ENCODE measurements at places on chromosomes 6 and 20. TPM values are rescaled to one million over a fixed set of nuclear protein-coding genes. Genes with fewer than 3 reads are reported as not detected.

MYL9 gene
- 0.33 TPM for total RNA-seq

BTNL2 gene
- total RNA-seq = not detected

MRPS26 gene
- total RNA-seq = 123 TPM

GPR6 gene
- not detected for total RNA-seq

CHRNA4 gene
- total RNA-seq = not detected

BEND3 gene
- total RNA-seq = 12.9 TPM

L3MBTL1 gene
- 8.8 TPM for total RNA-seq

USP49 gene
- total RNA-seq = 6.3 TPM

LAMA2 gene
- 0.64 TPM for total RNA-seq

PAX1 gene
- not detected for total RNA-seq

CFB gene
- not detected for total RNA-seq

GRCh38 chr6:1418471-1419191 lies 29.3 kb downstream of the FOXF2 start:
- peaks cover 12% of the 10 kb centered on the region for H3K27me3 ChIP-seq
- H3K36me3 ChIP-seq = no peaks in the 10 kb centered on the region
- no peak for DNase-seq
- H3K27ac ChIP-seq = no peak overlapping the region
- no peak overlapping the region for H3K4me3 ChIP-seq

- no peak overlapping the region for H3K4me3 ChIP-seq
- peaks cover 16% of the 10 kb centered on the region for H3K27me3 ChIP-seq
- H3K4me1 ChIP-seq = no peaks in the 10 kb centered on the region
These were observed 21.8 kb downstream of the LRP11 start for GRCh38 chr6:149842331-149842730.

- no peaks in the 10 kb centered on the region for H3K36me3 ChIP-seq
- no peak for DNase-seq
- H3K27ac ChIP-seq = no peak overlapping the region
- H3K4me1 ChIP-seq = no peaks in the 10 kb centered on the region
- no peaks in the 10 kb centered on the region for H3K27me3 ChIP-seq
These were observed 751.4 kb upstream of the DEFB115 start for GRCh38 chr20:30506100-30506499.

DNA sequence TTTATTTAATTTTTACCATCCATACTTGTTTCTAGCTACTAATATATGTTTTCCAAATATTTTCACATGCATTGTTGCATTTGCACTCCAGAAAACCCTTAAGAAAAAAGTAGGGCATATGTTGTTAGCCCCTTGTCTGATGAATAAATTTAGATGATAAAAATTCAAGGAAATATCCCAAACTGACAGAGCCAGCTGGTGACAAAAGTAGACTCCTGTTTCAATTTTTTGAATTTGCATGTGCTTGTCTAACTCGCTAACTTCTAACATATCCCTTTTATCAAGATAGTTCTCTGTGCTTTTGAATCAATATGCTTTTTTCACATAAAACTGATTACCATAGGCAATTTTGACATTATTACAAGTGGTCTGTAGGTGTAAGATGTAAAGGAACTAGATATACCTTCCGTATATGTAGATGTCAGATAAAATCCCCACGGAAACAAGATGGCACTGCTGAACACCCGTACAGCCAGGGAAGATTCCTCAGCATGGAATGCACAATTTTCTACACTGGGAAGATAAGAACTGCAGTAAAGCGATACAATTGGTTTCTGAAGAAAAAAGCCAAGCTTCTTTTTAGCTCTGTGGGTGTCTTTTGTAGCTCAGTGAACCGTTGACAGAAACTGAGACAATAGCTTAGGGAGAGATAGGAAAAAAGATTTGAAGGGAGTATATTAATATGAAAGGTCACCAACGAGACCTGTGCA lies 437.6 kb upstream of the RNF217 start:
- DNase-seq = no peak
- no peaks in the 10 kb centered on the region for H3K27me3 ChIP-seq
- no peak overlapping the region for H3K4me3 ChIP-seq
- no peaks in the 10 kb centered on the region for H3K36me3 ChIP-seq

GRCh38 chr20:45354423-45355208 lies 6.4 kb upstream of the SDC4 start:
- H3K4me1 ChIP-seq = peaks cover 59% of the 10 kb centered on the region
- H3K36me3 ChIP-seq = no peaks in the 10 kb centered on the region
- H3K27me3 ChIP-seq = no peaks in the 10 kb centered on the region
- peak overlapping the region; percentile 96 for H3K27ac ChIP-seq

GRCh38 chr6:135018941-135019340 lies 35.7 kb downstream of the HBS1L start:
- H3K27me3 ChIP-seq = no peaks in the 10 kb centered on the region
- H3K4me1 ChIP-seq = peaks cover 43% of the 10 kb centered on the region
- H3K27ac ChIP-seq = no peak overlapping the region
- DNase-seq = no peak

GRCh38 chr6:87029711-87030314 lies 65.1 kb downstream of the CGA start:
- no peaks in the 10 kb centered on the region for H3K4me1 ChIP-seq
- H3K4me3 ChIP-seq = no peak overlapping the region
- no peaks in the 10 kb centered on the region for H3K36me3 ChIP-seq
- H3K27ac ChIP-seq = no peak overlapping the region
- no peaks in the 10 kb centered on the region for H3K27me3 ChIP-seq

- no peak for DNase-seq
- no peak overlapping the region for H3K4me3 ChIP-seq
- no peak overlapping the region for H3K27ac ChIP-seq
- H3K36me3 ChIP-seq = no peaks in the 10 kb centered on the region
- H3K4me1 ChIP-seq = peaks cover 12% of the 10 kb centered on the region
These were observed 12.6 kb upstream of the SLC17A5 start for GRCh38 chr6:73666393-73666792.

DNA sequence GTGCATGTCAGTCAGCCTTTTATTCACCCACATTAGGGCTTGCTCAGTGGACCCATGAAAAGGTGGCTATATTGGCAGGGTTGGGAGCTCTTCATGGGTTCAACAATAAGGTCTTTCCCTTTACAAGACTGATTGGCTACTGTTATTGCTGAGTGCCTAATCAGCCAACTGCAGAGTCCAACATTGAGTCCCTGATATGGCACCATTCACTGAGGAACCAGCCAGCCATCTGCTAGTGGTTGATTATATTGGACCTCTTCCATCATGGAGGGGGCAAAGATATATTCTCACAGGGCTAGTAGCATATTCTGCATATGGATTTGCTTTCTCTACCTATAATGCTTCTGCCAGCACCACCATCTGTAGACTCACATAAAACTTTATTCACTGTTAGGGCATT lies 69.9 kb downstream of the CDKAL1 start:
- peaks cover 9% of the 10 kb centered on the region for H3K4me1 ChIP-seq
- H3K27me3 ChIP-seq = no peaks in the 10 kb centered on the region
- no peak overlapping the region for H3K27ac ChIP-seq
- peaks cover 11% of the 10 kb centered on the region for H3K36me3 ChIP-seq
- no peak for DNase-seq

DNA sequence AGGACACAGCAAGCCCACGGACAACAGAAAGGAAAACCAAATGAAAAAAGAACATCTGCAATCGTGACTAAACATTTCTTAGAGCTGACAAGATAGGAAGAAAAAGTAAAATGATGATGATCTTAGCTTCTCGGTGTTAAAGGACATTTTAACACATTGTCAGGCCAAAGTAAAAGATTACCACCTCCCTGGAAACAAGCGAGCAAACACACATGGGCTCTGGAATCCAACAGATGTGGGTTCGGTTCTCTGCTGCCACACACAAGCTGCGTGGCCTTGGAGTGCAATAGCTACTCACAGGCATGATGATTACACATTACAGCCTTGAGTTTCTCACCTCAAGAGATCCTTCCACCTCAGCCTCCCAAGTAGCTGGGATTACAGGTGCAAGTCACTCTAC lies 7.5 kb upstream of the AAR2 start:
- H3K4me1 ChIP-seq = peaks cover 14% of the 10 kb centered on the region
- H3K27me3 ChIP-seq = peaks cover 12% of the 10 kb centered on the region
- no peaks in the 10 kb centered on the region for H3K36me3 ChIP-seq

GRCh38 chr6:143128681-143129015 lies 68.0 kb downstream of the AIG1 start:
- peaks cover 2% of the 10 kb centered on the region for H3K36me3 ChIP-seq
- DNase-seq = no peak
- H3K4me3 ChIP-seq = no peak overlapping the region

GRCh38 chr6:41935193-41935574 lies 6.4 kb downstream of the CCND3 start:
- peak overlapping the region; percentile 100 for H3K4me3 ChIP-seq
- H3K27me3 ChIP-seq = no peaks in the 10 kb centered on the region
- no peak for DNase-seq
- H3K4me1 ChIP-seq = peaks cover 68% of the 10 kb centered on the region
- H3K27ac ChIP-seq = peak overlapping the region; percentile 30
- H3K36me3 ChIP-seq = peaks cover 75% of the 10 kb centered on the region

- no peaks in the 10 kb centered on the region for H3K27me3 ChIP-seq
- peak overlapping the region; percentile 97 for H3K27ac ChIP-seq
- H3K36me3 ChIP-seq = peaks cover 29% of the 10 kb centered on the region
- H3K4me3 ChIP-seq = peak overlapping the region; percentile 94
- H3K4me1 ChIP-seq = peaks cover 60% of the 10 kb centered on the region
- DNase-seq = peak; percentile 96
These were observed 24.2 kb downstream of the NQO2 start for GRCh38 chr6:3023663-3024483.

- H3K4me1 ChIP-seq = peaks cover 23% of the 10 kb centered on the region
- no peak overlapping the region for H3K27ac ChIP-seq
- H3K27me3 ChIP-seq = peaks cover 1% of the 10 kb centered on the region
- DNase-seq = no peak
These were observed 104.7 kb upstream of the SGK1 start for GRCh38 chr6:134422426-134423231.

DNA sequence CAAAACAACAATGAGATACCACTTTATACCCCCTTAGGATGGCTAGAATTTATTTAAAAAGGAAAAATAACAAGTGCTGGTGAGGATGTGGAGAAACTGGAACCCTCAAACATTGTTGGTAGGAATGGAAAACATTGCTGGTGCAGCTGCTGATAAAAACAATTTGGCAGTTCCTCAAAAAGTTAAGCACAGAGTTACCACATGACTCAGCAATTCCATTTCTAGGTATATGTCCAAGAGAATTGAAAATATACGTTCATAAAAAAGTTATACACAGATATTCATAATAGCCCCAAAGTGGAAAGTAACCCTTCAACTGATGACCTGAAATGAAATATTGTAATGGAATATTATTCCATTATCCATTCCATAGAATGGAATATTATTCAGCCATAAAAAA lies 55.0 kb downstream of the CD83 start:
- peaks cover 2% of the 10 kb centered on the region for H3K4me1 ChIP-seq
- no peak for DNase-seq
- H3K36me3 ChIP-seq = no peaks in the 10 kb centered on the region
- H3K27me3 ChIP-seq = no peaks in the 10 kb centered on the region
- no peak overlapping the region for H3K4me3 ChIP-seq

- no peaks in the 10 kb centered on the region for H3K36me3 ChIP-seq
- peaks cover 11% of the 10 kb centered on the region for H3K27me3 ChIP-seq
- H3K27ac ChIP-seq = no peak overlapping the region
- no peaks in the 10 kb centered on the region for H3K4me1 ChIP-seq
- no peak overlapping the region for H3K4me3 ChIP-seq
These were observed 11.0 kb downstream of the ROS1 start for GRCh38 chr6:117414770-117415169.

DNA sequence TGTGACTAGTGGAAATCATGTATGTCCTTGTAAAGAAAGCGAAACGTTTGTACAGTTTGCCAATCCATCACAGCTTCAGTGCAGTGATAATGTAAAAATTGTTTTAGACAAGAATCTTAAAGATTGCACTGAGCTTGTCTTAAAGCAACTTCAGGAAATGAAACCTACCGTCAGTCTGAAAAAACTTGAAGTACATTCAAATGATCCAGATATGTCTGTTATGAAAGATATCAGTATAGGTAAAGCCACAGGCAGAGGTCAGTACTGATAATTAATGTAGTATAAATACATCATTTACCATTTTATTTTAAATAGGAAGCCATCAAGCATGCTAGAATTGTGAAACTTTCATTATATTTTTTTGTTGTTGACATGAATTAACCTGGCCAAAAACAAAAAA lies 60.9 kb upstream of the SMIM8 start:
- no peaks in the 10 kb centered on the region for H3K27me3 ChIP-seq
- H3K36me3 ChIP-seq = peaks cover 59% of the 10 kb centered on the region
- no peak overlapping the region for H3K27ac ChIP-seq

GRCh38 chr20:62774762-62775161 lies 21.5 kb upstream of the MRGBP start:
- H3K27me3 ChIP-seq = no peaks in the 10 kb centered on the region
- peaks cover 28% of the 10 kb centered on the region for H3K4me1 ChIP-seq
- no peaks in the 10 kb centered on the region for H3K36me3 ChIP-seq
- no peak for DNase-seq
- no peak overlapping the region for H3K4me3 ChIP-seq

GRCh38 chr6:24851086-24851485 lies 52.4 kb upstream of the ARMH2 start:
- peaks cover 67% of the 10 kb centered on the region for H3K36me3 ChIP-seq
- no peak for DNase-seq
- H3K27ac ChIP-seq = peak overlapping the region; percentile 36
- peaks cover 8% of the 10 kb centered on the region for H3K4me1 ChIP-seq

DNA sequence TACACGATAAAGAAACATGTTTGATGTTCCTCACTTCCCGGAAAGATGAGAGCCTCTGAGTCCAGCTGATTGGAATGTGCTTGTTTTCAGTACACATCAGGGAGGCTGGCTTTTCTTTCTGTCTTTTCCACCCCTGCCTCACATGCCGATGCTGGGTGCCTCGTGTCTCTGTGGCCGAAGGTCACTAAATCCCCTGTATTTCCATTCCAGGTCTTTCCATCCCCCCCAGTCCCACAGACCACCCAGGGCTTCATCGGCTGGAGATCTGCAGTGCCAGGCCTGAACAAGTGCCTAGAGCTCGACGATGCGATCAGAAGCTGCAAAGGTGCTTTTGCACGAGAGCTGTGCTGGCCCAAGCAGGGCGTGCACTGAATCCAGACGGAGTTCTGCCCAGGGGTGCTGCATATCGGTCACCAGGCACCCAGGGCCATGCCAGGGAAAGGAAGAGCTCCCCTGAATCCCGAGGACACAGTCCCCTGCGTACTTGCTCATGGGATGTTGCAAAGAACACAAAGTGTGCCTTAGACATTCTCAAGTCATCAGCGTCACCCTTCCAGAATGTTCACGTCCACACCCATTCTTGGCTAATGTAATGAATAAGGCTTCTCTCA lies 67.9 kb downstream of the ANKRD60 start:
- no peaks in the 10 kb centered on the region for H3K27me3 ChIP-seq
- no peaks in the 10 kb centered on the region for H3K36me3 ChIP-seq
- no peak for DNase-seq
- no peak overlapping the region for H3K27ac ChIP-seq
- H3K4me1 ChIP-seq = no peaks in the 10 kb centered on the region

- H3K4me1 ChIP-seq = no peaks in the 10 kb centered on the region
- peaks cover 2% of the 10 kb centered on the region for H3K27me3 ChIP-seq
- no peak for DNase-seq
- H3K4me3 ChIP-seq = no peak overlapping the region
- no peak overlapping the region for H3K27ac ChIP-seq
These were observed 148.5 kb upstream of the BEND6 start for GRCh38 chr6:56806368-56806767.
